ENCODE measurements at places on chromosomes 2 and 18. TPM values are rescaled to one million over a fixed set of nuclear protein-coding genes. Genes with fewer than 3 reads are reported as not detected.

HAAO gene
- 0.62 TPM for total RNA-seq

DNA sequence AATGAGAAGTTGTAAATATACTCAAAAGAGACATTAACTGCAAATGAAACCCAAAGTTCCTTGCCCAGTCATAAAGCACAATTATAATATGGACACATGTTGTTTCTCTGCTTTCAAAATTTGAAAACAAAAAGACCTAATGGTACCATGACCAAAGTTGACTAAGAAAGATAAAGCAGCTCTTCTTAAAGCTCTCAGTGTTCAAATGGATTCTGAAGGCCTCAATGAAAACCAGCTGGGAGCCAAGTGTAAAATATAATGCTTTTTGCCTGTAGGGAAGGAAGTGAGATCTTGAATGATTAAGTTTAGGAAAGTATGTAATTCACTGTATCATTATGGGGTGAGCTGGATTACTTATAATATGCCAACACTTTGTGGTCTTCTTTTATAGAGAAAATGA is 178.6 kb downstream of the SATB2 start:
- no peak for DNase-seq

GRCh38 chr18:49162226-49162864 is 211.6 kb upstream of the SMAD7 start:
- no peak for DNase-seq

- no peak for DNase-seq
Measured at GRCh38 chr2:54613386-54613785, 110.1 kb upstream of the EML6 start.

Data from occipital lobe (tissue), 3 donors.